Activated CD4-positive, alpha-beta T cell treated with anti-CD3 and anti-CD28 coated beads, Interleukin-2, amount 10 ng/mL, durations not matched to agents 24 days and 14 days (primary cell): ENCODE measurements at places on chromosomes 7 and 10. TPM values are rescaled to one million over a fixed set of nuclear protein-coding genes. Genes with fewer than 3 reads are reported as not detected.

Gene DOCK4
- total RNA-seq: 0.33 and 0.89 TPM in 2 replicates

Gene CCNJ
- total RNA-seq: 9.3 and 9.4 TPM in 2 replicates

Gene CEP55
- 58.5 and 59.3 TPM in 2 replicates for total RNA-seq

GRCh38 chr7:63039882-63040281 is 958.8 kb upstream of the ZNF722 start:
- DNase-seq: no peak

- DNase-seq: no peak
Observed at GRCh38 chr7:158313931-158314330, 273.7 kb downstream of the PTPRN2 start.

DNA sequence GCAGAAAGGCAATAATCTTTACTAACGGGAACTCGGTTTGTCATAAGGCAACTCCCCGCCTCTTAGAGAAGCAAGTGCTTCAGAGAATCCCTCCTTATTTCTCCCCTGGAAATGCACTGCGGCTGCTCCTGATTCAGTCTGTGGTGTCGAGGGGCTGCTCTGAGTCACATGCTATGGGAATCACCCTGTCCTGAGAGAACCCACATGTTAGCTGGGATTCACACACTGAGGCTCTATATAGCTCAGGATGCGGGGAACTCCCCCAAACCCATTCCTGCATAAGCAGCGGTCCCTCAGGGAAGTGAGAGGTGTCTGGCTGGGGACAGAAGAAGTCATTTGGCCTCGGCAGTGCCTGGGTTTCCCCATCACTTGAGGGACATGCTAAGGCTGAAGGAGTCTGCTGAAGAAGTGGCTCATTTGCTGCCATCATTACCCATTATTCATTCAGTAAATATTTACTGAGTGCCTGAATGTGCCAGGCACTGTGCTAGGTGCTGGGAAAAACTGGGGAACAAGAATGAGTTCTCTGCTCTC is 87.5 kb downstream of the ATXN7L1 start:
- DNase-seq: no peak

DNA sequence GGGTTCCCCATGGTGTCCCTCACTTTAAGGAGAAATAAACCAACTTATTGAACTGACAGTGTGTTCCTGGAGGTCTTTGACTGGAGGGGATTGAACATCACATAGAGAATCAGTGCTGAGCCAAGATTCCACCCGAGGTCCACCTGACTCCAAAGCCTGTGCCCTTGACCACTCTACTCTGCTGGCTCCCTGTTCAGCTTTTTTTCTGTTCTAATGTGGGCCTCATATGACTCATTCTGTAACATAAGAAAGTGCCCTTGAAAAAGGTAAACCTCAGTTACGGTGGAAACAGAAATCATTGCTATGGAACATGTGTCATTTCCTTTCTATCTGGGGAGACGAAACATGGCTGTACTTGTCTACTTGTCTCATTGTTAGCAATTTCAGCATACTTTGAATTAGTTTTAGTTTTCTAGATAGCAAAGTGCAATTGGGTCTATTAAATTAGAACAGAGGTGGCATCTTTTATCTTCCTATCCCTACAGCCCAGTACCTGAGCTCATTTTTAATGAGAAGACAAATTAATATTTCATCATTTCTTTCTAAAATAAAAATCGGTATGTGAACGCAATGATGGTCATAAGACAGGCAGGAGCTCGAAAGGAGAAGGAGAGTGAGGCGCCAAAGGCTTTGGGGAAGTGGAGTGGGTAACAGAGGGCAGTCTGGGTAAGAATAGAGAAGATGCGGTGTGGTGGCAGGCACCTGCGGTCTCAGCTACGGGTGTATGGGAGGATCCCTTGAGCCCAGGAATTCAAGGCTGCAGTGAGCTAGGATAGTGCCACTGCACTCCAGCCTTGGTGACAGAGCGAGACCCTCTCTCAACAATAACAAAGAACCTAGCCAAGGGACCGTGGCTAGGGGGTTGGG is 1.5 kb downstream of the GSDME start:
- peak; percentile 79 for DNase-seq

DNA sequence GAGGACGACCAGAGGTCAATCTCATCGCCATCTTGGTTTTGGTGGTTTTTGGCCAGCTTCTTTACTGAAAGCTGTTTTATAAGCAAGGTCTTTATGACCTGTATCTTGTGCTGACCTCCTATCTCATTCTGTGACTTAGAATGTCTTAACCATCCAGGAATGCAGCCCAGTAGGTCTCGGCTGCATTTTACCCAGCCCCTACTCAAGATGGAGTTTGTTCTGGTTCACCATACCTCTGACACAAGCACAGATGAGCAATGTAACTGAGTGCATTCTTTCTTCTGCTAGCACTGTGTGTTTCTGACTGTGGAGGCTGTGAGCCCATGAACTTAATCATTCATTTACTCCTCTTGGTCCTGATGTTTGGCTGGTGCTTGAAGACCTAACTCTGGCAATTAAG is 794.5 kb upstream of the CELF2 start:
- DNase-seq: no peak

DNA sequence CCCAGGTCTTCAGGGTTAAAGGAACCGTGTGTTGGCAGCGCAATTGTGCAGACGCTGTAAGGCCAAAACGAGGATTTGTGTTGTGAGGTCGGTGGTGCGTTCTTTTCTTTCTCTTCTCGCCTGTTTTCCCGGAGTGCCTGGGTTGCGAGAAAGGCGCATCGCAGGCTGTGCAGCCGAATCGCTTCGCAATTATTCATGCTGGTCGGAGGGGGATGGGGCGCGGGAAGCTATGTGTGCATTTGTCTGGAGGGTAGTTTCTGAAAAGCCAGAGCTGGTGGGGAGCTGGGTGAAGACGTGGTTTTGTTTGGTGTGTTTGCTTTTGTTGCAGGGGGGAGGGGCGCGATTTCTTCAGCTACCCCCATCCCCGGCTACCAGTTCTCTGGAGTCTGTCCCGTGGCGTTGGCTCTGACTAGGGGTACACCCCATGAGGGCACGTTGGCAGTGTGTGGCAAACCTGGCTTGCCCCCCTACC is 2.1 kb downstream of the MXI1 start:
- DNase-seq: peak; percentile 90

- DNase-seq: no peak
Observed at GRCh38 chr10:79581044-79581443, 20.8 kb upstream of the SFTPA2 start.

GRCh38 chr7:137768366-137768765 is 78.4 kb downstream of the DGKI start:
- DNase-seq: no peak

DNA sequence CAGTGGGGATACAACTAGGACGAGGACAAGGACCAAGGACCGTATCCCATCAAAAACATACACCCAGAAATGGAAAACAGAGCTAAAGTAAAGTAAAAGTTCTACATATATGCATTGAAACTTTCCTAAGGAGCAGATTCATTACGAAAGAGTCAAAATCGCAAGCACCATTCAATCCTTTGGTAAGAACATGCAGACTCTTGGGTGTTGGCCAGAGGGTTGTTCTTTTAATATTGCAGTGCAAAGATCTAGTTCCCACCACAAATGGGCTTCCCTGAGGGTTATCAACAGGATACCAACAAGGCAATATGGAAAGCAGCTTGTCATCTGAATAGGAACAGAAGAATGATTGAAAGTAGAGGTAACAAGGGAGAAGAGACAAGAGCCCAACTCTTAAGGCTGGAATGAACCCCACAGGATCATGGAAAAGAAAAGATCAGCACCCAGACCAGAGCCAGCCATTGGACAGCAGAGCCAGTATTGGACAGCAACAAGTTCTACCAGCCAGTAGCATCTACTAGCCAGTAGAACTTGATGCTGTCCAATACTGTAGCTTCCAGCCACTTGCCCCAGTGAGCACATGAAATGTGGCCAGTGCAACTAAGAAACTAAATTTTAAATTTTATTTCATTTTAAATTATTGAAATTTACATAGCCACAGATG is 66.0 kb downstream of the OSBPL3 start:
- DNase-seq: no peak

- no peak for DNase-seq
Observed at GRCh38 chr10:57699944-57700343, 567.8 kb downstream of the IPMK start.

DNA sequence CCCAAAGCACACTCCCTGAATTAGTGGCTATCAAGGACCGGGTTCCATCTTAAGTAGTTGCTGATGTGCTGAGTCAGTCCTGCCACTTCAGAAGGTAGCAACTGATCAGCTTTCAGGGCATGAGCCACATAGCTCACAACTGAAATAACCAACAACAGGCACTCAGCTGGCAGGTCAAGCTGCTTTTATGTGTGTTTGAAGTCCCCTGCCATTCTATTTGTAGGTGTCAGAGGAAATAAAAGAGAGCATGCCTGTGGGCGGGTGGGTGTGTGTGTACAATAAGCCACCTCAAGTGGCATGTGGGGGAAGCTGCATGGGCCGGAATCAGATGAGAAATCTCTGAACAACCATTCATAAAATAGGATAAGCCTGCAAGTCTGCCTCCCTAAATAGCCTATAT is 114.3 kb upstream of the YAE1 start:
- DNase-seq: no peak

DNA sequence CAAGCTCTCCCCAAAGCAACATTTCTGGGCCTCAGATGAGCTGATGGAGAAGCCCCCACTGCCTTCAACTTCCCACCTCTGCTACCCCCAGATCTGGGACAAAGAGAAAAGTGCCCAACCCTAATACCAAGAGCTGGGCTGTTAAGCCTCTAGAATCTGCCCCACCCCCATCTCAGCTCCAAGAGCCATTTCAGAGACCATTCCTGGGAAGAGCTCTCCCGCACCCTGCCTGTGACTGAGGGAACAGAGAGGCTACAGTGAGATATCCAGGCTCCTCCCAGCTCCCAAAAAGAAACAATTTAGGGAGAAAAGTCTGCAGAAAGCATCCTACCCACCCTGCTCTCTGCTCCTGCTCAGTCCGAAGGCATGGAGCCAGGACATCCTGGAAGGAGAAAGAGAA is 2.5 kb upstream of the KCNH2 start:
- no peak for DNase-seq

GRCh38 chr7:69489533-69489932 is 108.7 kb upstream of the AUTS2 start:
- no peak for DNase-seq
